ENCODE measurements at places on chromosomes 16 and 17. TPM values are rescaled to one million over a fixed set of nuclear protein-coding genes. Genes with fewer than 3 reads are reported as not detected.
A peak's percentile ranks its signal among the peaks of the same experiment; 100 is the strongest.

Gene PIMREG
- total RNA-seq, result 1.3 TPM

Gene TP53TG3C
- total RNA-seq, result 11.7 TPM

Gene MEIOB
- total RNA-seq, result 53.9 TPM

Gene LPO
- 2.0 TPM for total RNA-seq

Gene SULT1A1
- total RNA-seq, result 42.6 TPM

Gene ZNF598
- total RNA-seq, result 94.6 TPM

Gene XYLT1
- total RNA-seq, result 20.7 TPM

Gene P3H4
- total RNA-seq, result 9.9 TPM

Gene CD300LF
- total RNA-seq, result 0.43 TPM

Gene HOXB6
- 2.0 TPM for total RNA-seq

Gene CSF3
- total RNA-seq, result 3.6 TPM

DNA sequence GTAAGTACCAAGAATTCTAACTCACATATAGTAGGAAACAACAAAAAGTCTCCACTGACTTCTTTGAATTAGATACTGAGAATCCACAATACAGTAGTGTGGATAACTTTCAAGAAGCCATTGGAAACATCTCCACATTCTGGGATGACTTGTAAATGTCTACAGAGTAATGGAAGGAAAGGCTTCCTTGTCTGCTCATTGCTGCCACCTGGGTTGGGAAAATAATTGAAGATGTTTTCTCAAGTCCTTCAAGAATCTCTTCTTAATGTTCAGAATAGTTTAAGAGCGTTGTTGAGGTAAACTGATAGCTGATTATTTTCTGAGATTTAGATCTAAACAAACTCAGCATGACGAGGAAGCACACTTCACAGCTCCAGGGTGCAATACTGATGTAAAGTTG is 14.0 kb downstream of the CPSF4L start:
- H3K27ac ChIP-seq, result no peak overlapping the region
- H3K36me3 ChIP-seq, result no peaks in the 10 kb centered on the region
- no peaks in the 10 kb centered on the region for H3K4me1 ChIP-seq
- H3K4me3 ChIP-seq, result no peak overlapping the region
- DNase-seq, result no peak

GRCh38 chr16:80610481-80611156 is 69.8 kb downstream of the DYNLRB2 start:
- DNase-seq, result no peak
- no peak overlapping the region for H3K27ac ChIP-seq
- H3K4me1 ChIP-seq, result no peaks in the 10 kb centered on the region
- no peaks in the 10 kb centered on the region for H3K27me3 ChIP-seq

GRCh38 chr16:11393861-11394592 is 48.8 kb downstream of the RMI2 start:
- DNase-seq, result no peak
- H3K4me3 ChIP-seq, result no peak overlapping the region
- no peaks in the 10 kb centered on the region for H3K36me3 ChIP-seq
- H3K27me3 ChIP-seq, result no peaks in the 10 kb centered on the region

DNA sequence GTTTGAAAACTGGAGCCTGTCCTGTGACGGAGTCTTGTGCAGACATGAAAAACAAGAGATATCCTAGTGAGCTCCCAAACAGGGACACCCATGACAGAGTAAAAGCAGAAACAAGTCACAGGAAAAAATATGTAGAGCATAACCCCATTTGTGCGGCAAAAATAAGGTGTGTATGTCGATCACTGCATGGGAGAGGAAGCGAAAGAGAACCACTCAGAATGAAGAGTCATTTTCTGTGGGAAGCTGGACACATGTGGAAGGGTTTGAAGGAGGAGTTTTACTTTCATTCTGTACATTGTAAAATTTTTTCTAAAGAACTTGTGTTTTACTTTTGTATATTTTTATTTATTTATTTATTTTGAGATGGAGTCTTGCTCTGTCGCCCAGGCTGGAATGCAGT is 72.1 kb downstream of the JPH3 start:
- no peaks in the 10 kb centered on the region for H3K27me3 ChIP-seq
- H3K36me3 ChIP-seq, result no peaks in the 10 kb centered on the region
- DNase-seq, result no peak
- H3K4me3 ChIP-seq, result no peak overlapping the region

DNA sequence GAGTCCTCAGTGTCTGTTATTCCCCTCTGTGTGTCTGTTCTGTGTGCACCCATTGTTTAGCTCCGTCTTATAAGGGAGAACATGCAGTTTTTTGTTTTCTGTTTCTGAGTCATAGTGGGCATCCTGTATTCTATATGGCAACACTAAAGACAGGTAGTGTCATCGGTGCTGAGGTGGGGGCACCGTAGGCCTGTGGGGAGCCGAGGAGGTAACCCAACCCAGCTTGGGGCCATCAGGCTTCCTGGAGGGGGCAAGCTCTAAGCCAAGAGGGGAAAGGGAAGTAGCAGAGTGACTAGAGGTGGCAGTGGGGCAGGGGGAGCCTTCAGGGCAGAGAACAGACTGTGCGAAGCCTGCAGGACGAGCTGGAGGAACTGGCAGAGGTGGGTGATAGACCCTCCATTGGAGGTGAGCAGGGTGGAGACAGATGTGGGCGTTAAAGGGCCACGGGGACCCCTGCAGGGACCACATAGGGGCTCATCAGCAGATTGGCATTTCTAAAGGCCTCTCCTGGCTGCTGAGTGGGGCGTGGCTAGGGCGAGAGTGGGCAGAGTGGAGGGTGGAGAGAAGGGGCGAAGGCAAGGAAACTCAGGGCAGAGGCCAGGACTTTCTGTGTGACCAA is 36.5 kb downstream of the CPNE2 start:
- no peaks in the 10 kb centered on the region for H3K27me3 ChIP-seq
- DNase-seq, result no peak
- H3K27ac ChIP-seq, result no peak overlapping the region

GRCh38 chr17:9279893-9280292 is 258.6 kb downstream of the NTN1 start:
- H3K27ac ChIP-seq, result no peak overlapping the region
- H3K4me1 ChIP-seq, result no peaks in the 10 kb centered on the region
- DNase-seq, result no peak
- H3K27me3 ChIP-seq, result no peaks in the 10 kb centered on the region
- no peak overlapping the region for H3K4me3 ChIP-seq

- H3K36me3 ChIP-seq, result no peaks in the 10 kb centered on the region
- DNase-seq, result no peak
- H3K4me1 ChIP-seq, result peaks cover 1% of the 10 kb centered on the region
- no peak overlapping the region for H3K27ac ChIP-seq
Measured at GRCh38 chr17:65913326-65913850, 278.5 kb downstream of the CEP112 start.

GRCh38 chr16:66609139-66609510 is 4.6 kb downstream of the CMTM3 start:
- H3K27me3 ChIP-seq, result no peaks in the 10 kb centered on the region
- DNase-seq, result no peak

GRCh38 chr16:48156790-48157209 is 1.0 kb upstream of the ABCC12 start:
- peak; percentile 93 for DNase-seq
- H3K4me1 ChIP-seq, result no peaks in the 10 kb centered on the region
- no peaks in the 10 kb centered on the region for H3K36me3 ChIP-seq
- no peak overlapping the region for H3K27ac ChIP-seq

DNA sequence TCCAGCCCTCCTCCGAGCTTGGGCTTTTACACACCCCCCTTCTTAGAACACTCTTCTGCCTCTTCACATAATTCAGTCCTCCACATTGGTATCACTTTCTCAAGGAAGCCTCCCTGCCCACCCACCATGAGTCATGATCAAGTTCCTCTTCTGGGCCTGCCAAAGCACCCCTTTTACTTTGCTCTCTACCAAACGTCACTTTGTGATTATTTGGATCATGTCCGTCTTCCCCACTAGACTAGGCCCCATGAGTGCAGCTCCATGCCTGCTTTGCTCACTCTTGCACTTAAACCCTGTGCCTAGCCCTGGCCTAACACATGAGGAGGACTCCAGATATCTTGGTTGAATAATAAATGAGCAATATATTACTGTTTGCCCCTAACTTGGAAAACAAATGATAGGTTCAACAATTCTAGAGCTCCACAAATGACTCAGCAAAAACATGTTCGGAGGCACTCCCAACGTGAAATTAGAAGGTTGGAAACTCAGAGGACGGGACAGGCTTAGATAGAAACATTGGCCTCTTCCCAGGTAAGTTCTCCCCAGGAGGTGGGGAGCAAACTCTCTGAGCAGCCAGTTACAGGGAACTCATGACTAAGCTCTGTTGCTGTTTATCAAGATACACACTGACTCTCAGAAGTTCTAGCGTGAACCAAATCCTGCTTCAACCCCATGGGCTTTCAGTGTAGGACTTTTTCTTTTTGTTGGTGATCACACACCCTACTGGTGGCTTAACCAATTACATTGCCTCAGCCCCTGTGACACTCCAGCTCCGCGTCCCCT is 28.3 kb downstream of the G6PC1 start:
- no peaks in the 10 kb centered on the region for H3K27me3 ChIP-seq
- peaks cover 8% of the 10 kb centered on the region for H3K4me1 ChIP-seq
- H3K36me3 ChIP-seq, result no peaks in the 10 kb centered on the region
- peak; percentile 34 for DNase-seq

- no peaks in the 10 kb centered on the region for H3K36me3 ChIP-seq
- no peak overlapping the region for H3K4me3 ChIP-seq
- no peak overlapping the region for H3K27ac ChIP-seq
- no peaks in the 10 kb centered on the region for H3K27me3 ChIP-seq
- no peaks in the 10 kb centered on the region for H3K4me1 ChIP-seq
Measured at GRCh38 chr17:1693339-1693738, 8.7 kb upstream of the PRPF8 start.

GRCh38 chr16:83447560-83447959 is 360.2 kb upstream of the HSBP1 start:
- no peak overlapping the region for H3K27ac ChIP-seq
- no peaks in the 10 kb centered on the region for H3K36me3 ChIP-seq
- H3K4me3 ChIP-seq, result no peak overlapping the region
- no peaks in the 10 kb centered on the region for H3K27me3 ChIP-seq
- no peak for DNase-seq
- no peaks in the 10 kb centered on the region for H3K4me1 ChIP-seq

DNA sequence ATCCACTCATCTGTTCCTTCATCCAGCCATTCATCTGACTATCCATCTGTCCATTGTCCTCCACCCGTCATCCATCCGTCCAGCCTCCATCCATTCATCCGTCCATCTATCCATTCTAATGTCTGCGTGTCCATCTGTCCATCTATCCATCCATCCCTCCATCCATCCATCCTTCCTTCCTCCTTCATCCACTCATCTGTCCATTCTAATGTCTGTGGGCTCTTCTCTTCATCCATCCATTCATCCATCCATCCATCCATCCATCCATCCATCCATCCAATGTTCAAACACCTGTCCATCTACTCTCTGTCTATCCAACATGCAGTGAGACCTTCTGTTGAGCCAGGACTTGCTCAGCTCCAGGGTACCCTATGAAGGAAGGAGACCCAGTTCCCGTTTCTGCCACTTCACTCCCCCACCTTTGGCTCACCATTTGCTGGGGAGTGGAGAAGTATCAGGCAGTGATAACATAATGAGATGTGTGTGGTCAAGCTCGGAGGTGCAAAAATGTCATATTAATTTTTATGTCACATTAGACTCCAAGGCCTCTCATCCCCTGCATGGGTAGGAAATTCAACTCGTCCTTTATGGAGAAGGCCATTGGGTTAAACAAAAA is 36.5 kb upstream of the ADGRG1 start:
- no peak for DNase-seq
- no peaks in the 10 kb centered on the region for H3K27me3 ChIP-seq
- H3K4me3 ChIP-seq, result no peak overlapping the region

DNA sequence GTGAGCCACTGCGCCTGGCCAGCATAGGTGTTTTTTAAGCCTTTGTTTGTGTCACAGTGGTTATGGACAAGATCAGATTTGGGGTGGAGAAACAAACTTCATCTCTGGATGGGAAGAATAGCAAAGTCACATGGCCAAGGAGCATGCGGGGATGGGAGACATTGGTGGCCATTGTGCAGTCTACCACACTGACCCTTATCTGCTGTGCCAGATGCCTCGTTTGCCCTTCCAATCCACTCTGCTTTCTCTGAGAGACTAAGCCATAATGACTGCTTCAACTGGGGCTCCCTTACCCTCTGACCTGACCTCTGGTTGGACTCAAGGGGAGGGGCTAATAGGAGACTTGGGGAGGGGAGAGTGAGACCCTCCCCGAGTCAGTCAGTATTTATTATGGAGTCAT is 166.8 kb downstream of the PRKCB start:
- H3K36me3 ChIP-seq, result no peaks in the 10 kb centered on the region
- H3K27me3 ChIP-seq, result no peaks in the 10 kb centered on the region
- no peak overlapping the region for H3K27ac ChIP-seq
- no peak for DNase-seq

DNA sequence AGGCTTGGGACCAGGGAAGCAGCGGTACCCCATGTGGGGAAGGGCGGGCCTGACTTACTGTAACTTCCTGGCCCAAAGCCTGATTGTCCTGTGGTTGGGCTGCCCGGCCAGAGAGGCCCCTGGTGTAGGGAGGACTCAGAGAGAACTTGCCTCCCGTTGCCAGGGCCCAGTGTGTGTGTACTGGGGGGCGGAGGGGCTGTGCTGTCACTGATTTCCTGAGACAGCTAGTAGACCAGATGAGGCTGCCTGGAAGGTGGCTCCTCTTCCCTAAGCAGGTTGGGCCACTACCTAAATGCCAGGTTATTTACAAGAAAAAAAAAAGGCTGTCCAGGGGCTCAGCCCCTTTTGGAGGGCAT is 16.7 kb downstream of the SOCS3 start:
- peak; percentile 68 for DNase-seq
- no peaks in the 10 kb centered on the region for H3K27me3 ChIP-seq
- H3K4me3 ChIP-seq, result no peak overlapping the region
- peak overlapping the region; percentile 81 for H3K27ac ChIP-seq
- H3K4me1 ChIP-seq, result peaks cover 23% of the 10 kb centered on the region
- no peaks in the 10 kb centered on the region for H3K36me3 ChIP-seq

DNA sequence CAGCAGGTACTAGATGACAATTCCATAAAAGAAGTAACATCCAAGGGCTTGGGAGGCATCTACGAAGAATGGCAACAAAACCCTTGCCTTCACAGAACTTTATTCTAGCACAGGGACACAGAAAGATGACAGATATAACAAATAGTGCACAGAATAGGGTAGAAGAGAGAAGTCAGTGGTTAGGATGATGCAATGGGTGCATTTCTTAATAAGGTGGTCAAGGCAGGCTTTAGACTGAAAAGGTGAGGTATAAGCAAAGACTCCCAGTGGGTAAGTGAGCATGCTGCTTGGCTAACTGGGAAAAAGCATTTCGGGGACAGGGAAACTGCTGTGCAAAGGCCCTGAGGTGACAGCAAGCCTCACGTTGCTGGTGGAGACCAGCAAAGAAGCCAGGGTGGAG is 175.9 kb downstream of the XYLT1 start:
- DNase-seq, result no peak
- no peaks in the 10 kb centered on the region for H3K27me3 ChIP-seq
- H3K27ac ChIP-seq, result no peak overlapping the region
- no peaks in the 10 kb centered on the region for H3K36me3 ChIP-seq

- no peaks in the 10 kb centered on the region for H3K27me3 ChIP-seq
- H3K36me3 ChIP-seq, result no peaks in the 10 kb centered on the region
- no peak overlapping the region for H3K4me3 ChIP-seq
- no peak for DNase-seq
- no peaks in the 10 kb centered on the region for H3K4me1 ChIP-seq
Measured at GRCh38 chr16:72427051-72427782, 255.3 kb upstream of the PMFBP1 start.

- peak within 1 kb of the TSS; percentile 15 for H3K4me3 ChIP-seq
- peak; percentile 62 for DNase-seq
Measured at GRCh38 chr17:5584383-5585286, at the start of gene NLRP1. NLRP1 (minus strand) TSS chr17:5584509; CDS start chr17:5583957, 552 bp downstream.

All from testis (tissue), 5 donors.